Stimulated activated CD8-positive, alpha-beta memory T cell treated with anti-CD3 and anti-CD28 coated beads, Interleukin-12 subunit alpha, Interleukin-12 subunit beta, amount 100 ng/mL, for 1 hour (primary cell): ENCODE measurements at places on chromosomes 1 and 21.

- DNase-seq, result no peak
Observed at GRCh38 chr1:211082824-211083223, 51.1 kb downstream of the KCNH1 start.

DNA sequence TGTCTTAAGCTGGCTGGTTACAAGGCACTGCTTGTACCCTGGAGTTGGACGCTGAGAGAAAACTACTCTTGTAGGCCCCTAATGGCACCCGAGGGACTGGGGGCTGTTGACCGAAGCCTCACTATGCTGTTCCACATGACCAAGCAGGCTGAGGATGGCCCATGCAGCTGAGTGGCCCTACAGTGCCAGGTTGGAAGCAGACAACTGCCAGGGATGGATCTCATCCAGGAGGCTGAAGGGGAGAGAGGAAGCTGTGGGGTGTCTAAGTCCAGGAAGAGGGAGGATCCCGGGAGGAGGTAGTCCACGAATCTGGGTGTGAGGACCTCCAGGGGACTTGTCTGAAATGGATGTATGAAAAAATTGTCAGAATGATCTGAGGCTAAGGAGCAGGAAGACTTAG is 45.8 kb downstream of the FOXD2 start:
- DNase-seq, result no peak

DNA sequence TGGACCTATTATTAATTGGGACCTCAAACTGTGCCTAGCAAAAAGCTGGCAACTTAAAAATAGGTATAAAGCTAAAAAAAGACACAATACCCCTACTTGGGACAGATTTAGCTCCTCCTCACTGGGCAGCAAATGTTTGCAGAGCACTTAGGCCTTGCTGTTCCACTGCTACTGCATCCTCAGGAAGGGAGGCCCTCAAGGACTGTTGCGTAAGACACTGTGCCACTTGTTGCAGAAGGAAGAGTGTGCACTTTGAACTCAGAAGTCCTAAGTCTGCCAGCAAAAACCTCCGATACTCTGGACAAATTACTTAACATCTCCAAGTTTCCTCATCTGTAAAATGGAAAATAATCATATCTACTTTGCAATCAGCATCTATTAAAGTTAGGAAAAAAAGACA is 322.9 kb downstream of the BARHL2 start:
- DNase-seq, result no peak

- DNase-seq, result no peak
Observed at GRCh38 chr1:50604580-50604979, 181.3 kb upstream of the DMRTA2 start.

DNA sequence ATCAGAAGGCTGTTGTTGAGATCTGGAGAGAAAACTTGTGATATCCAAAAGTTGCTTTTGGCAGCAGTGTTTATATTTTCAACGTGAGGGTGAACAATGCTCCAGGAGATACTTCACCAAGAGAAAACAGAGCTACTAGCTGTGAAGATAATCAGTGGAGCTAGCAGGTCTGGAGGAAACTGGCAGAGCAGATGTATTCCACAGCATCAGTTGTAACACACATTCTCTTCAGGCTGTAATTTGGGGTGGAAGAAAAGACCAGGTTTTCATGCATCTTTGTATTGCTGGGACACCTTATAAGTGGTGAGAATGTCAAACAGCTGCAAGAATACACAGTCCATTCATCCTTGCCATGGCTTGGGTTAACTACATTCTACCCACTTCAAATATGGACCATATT is 22.0 kb downstream of the AHCYL1 start:
- no peak for DNase-seq

DNA sequence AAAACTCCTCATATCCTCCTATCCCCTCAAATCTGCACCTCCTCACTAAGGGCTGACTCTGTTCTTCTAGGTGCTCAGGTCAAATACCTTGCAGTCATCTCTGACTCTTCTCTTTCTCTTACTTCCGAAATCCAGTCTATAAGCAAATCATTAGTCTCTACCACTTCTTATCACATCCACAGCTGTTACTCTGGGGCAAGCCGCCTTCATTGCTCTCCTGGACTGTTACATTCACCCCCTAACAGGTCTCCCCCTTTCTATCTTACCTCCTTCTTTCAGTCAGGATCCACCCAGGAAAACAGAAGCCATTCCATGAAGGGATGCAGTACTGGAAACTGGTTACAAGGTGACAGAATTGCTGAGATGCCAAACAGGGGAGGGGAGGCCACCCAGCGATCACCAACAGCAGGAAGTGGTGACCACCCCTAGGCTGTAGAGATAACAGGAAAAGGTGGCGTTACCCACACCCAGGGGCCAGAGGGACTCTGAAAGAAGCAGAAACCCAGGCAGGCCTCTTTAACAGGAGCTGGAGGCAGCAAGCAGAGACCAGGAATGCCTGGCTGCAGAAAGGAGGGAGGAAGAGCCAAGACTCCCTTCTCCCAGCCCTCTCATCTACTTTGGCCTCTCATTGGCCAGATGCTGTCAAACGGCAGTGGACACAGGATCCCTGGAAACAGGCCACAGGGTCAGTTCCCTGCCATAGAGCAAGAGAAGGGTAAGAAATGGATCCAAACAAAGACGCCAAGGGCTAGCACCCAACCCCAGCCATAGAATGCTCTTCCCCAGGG is 55.5 kb upstream of the FOXO6 start:
- no peak for DNase-seq

GRCh38 chr21:45824546-45825215 is 156.9 kb upstream of the COL6A1 start:
- no peak for DNase-seq

DNA sequence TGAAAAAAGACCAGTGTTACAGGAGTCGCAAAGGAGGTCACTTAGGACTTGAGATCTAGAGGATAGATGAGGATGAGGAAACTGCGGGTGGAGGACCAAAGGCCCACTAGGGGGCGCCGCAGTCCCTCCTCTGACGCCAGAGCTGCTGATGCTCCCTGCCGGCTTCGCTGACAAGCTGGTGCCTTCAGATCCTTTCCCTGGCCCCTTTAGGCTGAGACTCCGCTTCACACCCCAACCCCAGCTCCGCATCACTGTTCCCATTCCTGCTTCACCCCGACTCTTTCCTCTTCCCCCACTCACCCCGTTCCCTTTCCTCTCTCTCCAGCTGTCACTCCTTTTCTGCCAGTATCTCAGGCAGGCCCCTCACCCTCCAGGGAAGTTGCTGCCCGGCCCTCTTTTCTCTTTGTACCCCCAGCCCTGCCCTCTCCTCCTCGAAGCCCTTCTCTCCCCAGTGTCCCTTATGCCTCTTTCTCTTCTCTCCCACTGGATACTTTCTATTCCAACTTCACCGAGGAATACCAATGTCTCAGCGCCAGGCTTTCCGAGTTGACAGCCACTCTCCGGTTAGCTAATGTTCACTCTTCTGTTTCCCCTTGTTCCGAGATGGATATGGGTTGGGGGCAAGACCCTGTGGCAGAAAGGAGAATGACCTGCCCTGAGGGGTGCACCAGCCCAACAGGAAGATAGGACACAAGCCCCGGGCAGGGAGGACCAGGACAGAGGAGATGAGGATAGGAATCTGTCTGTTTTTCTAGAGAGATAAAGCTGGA is 4.5 kb downstream of the KCNJ9 start:
- DNase-seq, result peak; percentile 69

DNA sequence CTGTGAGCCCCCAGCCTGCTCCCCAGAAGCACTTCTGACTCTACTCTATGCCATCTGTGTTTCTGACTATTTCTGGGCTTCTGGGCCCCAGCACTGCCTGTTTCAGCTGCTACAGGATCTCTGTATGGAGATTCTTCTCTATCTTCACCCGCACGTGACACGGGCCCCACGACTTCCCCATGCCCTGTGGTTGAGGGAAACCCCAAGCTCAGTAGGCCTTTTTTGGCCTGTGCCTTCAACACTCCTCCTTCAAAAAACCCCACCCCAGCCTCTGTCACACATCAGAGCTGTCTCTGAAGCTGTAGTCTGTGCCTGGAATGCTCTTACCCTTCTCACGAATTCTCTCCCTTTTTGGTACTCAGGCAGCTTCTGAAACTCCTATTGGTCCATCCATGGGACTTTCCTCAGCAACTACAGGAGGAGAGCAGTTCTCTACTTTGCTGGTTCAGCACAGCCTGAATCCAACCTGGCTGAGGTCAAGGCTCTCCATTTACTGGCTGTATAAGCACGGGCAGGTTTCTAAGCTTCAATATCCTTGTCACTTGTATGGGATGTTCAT is 2.0 kb upstream of the NID1 start:
- peak; percentile 51 for DNase-seq

GRCh38 chr21:14875704-14876523 is 188.9 kb downstream of the NRIP1 start:
- DNase-seq, result no peak

DNA sequence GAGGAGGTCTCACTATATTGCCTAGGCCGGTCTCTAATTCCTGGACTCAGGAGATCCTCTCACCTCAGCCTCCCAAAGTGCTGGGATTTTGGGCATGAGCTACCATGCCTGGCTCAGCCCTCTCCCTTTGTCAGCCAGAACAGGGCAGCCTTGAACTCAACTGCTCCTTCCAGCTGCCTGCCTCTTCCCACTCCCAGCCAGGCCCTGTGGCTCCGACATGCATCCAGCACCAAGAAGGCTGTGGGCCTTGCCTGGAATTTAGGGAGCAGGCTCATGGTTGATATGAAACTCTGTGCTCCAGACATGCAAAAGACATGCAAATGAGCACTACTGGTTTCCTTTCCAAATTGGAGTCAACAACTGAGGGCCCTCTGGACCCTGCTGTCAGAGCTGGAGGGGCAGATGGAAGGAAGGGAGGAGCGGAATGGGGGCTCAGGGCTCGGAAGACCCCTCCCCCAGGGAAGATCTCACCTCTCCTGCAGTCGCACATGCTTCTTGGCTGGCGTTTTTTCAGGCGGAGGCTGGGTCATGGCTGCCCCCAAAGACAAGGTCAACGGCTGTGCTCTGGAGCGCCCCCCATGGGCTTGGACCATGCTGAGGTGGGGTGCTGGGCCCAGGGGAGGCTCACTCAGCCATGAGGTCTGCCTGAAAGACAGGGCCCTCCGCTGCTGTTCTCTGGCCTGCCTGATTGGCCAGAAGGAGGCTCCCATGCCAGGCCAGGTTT is 1.4 kb downstream of the PTPN7 start:
- DNase-seq, result no peak

GRCh38 chr1:196277860-196278259 is 330.4 kb downstream of the KCNT2 start:
- DNase-seq, result no peak

DNA sequence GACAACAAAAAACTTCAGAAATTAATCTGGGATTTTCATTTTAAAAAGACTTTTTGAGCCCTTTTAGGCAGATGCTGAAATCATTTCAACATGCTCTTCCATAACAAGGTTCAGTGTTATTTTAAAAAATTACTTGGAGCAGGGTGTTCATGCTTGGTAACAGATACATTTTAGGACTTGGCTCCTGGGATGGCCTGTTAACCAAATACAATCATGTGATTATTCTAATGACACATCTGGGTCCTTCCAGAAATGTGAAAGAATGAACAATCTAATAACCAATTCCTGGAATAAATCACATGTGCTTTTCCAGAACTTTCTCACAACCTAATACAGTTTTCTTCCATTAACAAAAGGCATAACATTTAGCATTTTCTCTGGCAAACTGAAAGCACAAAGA is 379.8 kb upstream of the RUNX1 start:
- DNase-seq, result no peak

DNA sequence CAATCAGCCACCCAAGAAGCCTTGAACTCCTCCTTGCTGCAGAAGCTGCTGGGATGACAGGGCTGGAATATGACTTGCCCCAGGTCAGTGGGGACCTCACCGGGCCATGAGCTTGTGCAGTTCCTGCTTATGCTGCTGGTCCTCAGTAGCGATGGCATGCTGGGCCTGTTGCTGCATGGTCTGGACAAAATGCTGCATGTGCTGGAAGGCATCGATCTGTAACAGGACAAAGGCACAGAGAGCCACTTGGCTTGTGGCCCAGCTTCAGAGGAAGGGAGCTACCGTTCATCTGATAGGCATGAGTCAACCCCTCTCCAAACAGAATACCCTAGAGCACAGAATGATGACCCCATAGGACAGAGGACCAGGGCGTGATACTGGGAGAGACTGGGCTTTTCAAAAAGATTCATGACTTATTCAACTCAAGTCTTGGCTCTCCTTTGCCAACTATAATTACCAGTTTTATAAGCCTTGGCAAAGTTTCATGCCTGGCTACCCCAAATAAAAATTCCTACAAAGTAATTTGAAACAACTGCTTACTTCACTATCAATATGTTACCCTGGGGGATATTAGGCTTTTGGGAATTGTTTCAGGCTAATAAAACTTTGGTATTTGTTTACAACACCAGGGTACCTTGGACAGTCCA is 34.7 kb upstream of the EXOSC10 start:
- DNase-seq, result no peak

GRCh38 chr1:14265495-14265894 is 333.0 kb upstream of the KAZN start:
- DNase-seq, result no peak

DNA sequence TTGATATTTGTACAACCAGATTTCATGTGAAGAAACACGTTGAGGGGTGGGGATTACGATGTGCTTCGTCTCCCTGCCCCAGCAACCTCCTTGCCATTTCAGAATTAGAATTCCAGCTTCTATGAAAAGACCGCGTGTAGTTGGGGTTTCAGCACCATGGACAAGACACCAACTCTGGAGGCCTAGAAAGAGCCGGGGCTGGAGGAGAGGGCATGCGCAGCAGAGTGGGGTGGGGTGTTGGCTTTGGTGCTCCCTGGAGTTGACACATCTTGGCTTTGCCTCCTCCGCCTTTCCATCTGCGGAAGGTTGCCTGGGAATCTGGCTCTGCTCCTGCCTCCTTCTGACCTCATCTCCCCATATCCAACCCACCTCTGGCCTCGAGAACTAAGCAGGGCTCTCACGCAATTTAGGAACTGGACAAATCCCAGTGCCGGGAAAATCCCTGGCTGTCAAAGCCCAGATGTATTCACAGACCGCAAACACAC is 11.8 kb downstream of the HTR6 start:
- DNase-seq, result no peak

DNA sequence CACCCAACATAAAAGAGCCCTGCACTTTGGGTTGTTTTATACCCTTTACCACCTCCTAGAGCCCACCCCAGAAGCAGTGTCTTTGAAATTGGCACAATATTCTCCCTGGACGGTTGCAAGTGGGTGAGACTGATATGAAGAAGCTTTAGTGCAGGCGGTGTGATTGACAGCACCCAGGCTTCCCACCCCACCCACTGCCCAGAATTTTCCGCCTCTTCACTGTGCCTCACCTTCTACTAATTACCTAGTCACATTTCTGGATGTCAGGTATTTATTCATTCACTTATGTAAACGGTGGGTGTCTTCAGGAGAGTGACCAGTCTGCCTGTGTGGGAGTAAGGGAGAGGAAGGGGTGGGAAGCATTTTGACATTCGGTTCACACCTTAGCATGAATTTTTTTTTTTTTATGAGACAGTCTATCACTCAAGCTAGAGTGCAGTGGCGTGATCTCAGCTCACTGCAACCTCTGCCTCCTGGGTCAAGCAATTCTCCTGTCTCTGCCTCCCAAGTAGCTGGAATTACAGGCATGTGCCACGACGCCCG is 1.7 kb upstream of the FAM89A start:
- DNase-seq, result no peak

DNA sequence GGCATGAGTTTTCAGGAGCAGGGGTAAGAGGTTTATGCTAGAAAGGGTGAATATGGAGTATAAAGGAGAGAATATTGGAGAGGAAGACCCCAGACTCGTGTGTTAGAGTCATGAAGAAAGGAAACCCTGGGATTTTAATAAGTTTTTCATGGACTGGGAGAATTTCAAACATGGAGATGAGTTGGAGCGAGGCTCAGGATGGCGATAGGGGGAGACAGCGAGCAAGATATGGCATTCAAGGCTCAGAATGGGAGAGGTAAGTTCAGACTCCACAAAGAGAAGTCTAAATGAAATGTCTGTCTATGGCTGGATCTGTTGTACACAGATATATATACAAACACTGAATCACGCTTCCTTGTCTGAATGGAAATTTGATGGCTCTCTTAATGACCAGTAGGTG is 92.5 kb downstream of the LRRC40 start:
- DNase-seq, result no peak
